Dorsolateral prefrontal cortex (tissue), 122 donors: ENCODE measurements at places on chromosomes 2 and 18.

GRCh38 chr2:3603536-3604206, 8.8 kb downstream of the COLEC11 start:
- no peak for DNase-seq

DNA sequence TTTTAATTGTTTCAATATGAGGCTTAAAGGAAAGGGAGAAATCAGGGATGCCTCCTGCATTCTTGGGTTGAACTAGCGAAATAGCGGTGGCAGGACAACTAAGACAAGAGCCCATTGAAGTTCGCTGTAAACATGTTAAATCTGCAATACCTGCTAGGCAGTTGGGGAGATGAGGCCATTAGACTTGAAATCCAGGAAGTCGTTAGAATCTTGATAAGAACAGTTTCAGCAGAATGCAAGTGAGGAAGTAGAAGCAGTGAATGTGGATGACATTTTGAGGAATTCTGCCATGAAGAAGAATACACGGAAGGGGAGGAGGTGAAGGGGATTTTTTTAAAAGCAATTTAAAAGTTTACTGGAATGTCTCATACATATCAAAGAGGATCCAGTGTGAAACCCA, 109.7 kb downstream of the LPIN1 start:
- no peak for DNase-seq

GRCh38 chr2:58042486-58042970, 4.1 kb upstream of the VRK2 start:
- no peak for DNase-seq

DNA sequence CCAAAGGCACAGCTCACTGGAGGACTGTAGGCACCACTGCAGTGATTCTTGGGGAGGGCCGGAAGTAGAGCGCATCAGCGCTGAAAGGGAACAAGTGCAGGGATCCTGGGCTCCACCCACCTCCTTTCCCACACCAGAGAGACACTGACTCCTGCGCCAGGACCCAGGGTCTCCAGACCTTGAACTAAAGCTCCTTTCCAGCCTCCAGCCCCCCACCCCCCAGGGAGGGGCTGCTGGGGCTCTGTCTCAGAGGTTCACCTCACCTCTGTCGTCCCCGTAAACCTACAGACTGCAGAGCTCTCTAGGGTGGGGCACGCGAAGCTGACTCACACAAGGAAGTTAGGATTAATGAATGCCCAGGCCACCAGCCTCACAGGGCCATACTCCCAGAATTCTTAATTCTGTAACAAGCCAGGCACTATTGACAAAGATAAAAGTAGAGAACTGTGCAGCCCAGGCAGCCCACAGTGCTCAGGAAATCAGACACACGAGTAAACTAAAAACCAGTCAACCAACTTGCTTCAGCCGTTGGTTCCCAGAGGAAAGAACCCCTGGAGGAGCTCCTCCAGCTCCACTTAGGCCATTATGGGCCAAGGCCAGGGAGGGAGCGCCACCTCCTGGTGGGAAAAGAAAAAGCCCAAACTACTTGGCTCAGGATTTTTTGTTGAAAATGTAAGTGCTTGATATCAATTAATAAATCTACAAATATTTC, 45.1 kb upstream of the ACAA2 start:
- DNase-seq = peak; percentile 48

DNA sequence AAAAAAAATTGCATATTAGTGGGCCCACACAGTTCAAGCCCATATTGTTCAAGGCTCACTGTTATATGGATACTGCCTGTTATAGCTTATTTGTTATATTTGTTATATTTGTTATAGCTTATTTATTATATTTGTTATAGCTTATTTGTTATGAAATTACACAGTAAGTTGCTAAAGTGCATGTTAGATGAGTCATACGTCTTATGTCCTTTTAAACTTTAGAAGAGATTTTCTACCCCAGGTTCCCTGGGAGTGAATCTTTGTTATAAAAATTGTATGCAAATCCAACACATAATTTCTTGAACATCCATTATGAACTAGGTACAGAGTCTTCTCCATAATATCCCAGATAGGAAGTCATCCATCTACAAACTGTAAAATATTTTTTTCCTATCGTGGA, 22.1 kb downstream of the HTR2B start:
- DNase-seq = no peak

- DNase-seq = peak; percentile 99
These were observed at the start of gene MIB1 for GRCh38 chr18:21740538-21741311. TSS of gene MIB1 (plus strand) at chr18:21740792. CDS start at chr18:21741584, 792 bp downstream.

GRCh38 chr2:75088791-75089190, 110.5 kb downstream of the TACR1 start:
- no peak for DNase-seq

GRCh38 chr2:96129528-96130120, 8.7 kb downstream of the ASTL start:
- no peak for DNase-seq

DNA sequence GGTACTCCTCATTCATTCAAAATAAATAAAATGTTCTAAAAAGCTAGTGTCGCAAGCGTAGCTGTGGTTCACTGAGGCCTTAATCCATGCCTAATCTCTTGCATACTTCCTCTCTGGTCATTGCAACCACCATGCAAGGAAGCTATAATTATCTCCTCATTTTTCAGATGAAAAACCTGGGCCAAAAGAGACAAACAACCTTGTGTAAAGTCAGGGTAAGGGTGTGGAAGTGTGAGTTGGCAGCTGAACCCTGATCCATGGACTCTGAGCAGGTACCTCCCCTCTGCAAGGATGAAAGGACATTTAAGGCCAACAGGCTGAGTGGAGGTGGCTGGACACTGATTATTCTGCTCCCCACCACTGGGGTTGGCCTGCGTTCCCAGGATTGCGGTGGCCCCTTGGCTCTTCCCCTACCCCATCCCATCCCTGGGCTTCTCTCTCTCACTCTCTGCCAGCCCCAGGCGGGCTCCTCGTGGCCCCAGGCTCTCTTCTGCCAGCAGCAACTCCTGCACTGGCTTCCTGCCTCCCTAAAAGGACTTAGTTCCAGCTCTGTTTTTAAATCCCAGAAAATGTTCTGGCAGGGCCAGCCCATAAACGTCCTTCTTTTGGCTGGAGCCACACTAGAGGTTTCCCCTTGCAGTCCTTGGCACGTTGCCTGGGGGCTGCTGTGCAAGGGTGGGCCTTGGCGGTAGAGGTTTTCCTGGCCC, 72.0 kb upstream of the AFF3 start:
- no peak for DNase-seq

- peak; percentile 43 for DNase-seq
These were observed 41.7 kb downstream of the MYOM1 start for GRCh38 chr18:3177902-3178687.

DNA sequence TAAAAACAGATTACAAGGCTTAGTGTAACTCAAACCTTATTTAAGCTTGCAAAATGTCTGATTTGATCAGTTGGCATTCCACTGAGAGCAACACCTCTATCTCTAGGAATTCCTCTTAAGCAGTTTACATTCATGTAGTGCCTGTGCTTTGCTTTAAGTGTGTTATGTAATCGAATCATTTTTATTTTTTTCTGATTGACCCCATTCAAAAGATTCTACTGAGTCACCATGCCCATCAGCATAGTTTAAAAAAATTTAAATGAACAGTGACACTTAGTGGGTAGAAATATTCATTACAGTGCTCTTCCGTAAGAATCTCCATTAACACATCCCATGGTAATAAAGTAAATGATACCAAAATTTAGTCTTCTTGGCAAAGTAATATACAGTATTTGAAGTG, 67.8 kb upstream of the SLC4A10 start:
- DNase-seq = no peak

DNA sequence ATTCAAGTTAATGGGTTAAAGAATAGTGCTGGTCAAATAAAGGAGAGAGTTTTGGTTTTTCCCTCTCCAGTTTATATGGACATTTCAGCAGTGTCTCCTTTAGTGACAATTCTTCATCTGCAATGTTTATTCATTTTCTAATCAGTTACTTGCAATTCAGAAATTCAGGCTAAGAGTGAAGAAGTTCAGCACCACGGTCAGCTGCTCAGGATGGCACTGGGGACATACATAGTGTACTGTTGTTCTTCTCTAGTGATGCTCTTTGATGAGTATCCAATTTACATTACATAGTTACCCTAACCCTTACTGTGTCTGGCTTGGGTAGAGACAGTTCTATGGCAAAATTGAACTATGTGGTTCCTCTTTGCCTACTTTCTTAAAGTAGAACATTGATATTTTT, 412.7 kb downstream of the CNTNAP5 start:
- no peak for DNase-seq

GRCh38 chr18:11809895-11810294, 41.3 kb upstream of the CHMP1B start:
- DNase-seq = no peak

DNA sequence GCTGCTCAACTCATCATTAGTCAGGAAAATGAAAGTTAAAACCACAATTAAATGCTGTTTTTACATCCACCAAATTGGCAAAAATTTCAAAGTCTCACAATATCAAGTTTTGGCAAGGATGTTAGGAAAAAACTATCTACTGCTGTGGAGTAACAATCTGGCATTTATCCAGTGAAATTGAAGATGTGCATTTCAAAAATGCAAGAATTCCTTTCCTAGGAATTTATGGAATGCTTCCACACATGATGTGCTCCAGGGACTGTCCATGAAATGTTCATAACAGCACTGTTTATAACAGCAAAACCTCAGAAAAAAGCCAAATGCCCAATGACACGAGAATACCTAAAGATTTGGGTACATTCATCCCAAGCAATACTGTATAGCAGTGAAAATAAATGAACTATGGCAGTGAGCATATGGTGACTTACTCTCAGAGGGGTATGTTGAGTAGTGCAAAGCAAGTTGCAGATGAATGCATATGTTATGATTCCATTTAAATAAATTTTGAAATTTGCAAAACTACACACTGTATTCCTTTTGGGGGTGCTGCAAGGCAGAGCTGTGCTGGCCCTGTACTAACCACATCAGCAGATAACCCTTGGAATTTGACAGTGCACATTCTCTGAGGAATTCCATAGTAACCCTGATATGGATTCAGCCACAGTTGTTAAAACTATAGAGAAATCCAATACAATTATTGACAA, 41.3 kb upstream of the GYPC start:
- no peak for DNase-seq

DNA sequence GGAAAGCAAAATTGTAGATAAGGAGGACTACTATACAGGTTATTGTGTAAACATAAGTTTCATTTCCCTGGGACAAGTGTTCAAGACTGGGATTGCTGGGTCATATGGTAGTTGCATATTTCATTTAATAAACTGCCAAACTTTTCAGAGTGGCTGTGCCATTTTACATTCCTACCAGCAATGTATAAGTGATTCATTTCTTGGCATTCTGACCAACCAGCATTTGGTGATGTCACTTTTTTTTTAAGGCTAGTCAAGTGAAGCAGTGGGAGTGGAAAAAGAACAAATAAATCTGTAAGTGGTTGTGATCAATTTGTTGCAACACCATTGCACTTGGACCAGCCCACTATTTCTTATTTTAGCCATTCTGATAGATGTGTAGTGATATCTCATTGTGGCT, 5.2 kb upstream of the CHCHD5 start:
- DNase-seq = no peak

DNA sequence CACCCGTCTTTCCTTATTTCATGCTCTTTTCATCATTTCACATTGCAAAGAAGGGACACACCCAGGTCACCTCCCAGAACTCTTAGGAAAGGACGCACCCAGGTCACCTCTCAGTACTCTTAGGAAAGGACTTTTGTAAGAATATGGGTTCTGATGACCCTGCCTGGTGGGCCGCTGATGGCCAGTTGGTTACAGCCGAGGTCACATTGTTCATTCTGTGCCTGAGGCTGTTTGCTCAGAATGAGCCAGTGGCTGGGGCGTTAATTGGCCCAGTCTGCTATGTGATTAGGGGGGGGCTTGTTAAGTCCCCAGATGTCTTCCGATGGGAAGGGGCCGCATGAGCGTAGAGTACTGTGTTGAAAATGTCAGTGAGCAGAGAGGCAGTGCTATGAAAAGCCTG, 9.4 kb downstream of the MLPH start:
- DNase-seq = no peak

DNA sequence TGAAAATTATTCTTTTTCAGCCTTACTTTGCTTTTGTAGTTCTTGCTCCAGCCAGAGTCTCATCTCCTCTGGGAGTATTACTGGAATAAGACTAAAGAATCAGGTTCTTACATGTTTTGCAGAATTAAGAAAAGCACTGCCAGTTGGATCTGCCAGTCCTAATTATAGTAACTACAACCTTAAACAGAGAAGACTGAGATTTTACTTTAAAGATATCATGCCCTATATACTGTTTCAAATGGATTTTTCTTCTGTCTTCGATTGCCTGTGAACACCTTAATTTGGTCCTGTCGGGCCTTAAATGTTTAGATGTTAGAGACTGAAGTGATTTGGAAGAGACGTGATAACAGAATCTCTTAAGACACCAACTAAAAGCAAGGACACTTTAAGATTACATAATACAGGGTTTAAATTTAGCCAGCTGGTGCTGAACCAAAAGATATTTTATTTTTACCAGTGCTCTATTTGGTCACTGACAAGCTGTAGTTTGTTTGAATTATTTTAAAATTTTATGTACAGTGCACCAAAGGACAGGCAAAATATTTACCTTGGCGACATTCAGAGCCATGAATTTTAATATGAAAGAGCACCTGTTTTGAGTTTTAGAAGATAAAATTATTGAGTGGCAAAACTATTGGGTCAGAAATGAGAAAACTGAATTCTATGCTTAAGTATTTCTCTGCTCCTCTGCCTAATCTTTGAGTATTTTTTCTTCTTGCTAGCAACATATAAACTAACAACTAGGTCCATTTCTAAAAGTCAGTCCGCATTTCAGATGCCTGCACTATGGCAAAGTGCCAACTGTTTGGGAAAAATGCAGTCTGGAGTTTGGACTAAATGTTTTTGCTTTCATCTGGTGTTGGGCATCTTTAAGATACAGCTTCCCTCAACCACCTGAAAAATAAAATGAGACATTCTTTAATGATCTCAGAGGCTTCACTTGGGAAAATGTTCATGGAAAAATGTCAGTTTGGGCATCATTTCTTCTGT, 300.0 kb downstream of the XIRP2 start:
- DNase-seq = no peak

DNA sequence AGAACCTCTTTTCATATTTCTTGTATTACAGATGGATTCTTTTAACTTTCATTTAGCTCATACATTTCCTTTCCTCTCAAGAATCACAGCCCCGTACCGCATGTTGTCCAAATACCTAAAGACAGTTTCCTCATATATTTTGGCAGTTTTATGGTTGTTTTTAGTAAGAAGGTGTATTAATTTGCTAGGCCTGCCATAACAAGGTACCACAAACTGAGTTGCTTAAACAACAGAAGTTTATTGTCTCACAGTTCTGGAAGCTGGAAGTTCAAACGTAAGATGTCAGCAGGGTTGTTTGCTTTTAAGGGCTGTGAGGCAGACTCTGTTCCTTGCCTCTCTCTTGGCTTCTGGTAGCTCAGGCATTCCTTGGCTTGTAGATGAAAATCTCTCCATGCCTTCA, 343.2 kb upstream of the TNP1 start:
- DNase-seq = no peak

DNA sequence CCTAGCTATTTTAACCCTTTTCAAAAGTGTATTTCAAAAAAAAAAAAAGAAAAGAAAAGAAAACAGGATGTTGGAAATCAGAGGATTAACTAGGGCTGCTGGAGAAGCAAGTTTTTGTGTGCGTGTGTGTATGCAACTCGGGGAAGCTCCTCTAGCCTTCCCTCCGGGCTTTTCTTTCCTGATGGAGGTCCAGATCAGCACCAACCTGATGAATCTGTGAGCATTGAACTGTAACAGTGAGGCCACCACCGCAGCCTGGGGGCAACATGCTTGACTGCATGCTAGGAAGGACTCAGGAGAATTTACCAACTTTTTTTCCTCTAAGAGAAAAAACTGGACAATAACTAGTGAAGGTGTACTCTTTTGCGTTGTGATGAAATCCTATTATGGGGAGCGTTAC, 2.3 kb downstream of the OBSL1 start:
- DNase-seq = no peak
